ENCODE measurements at places on chromosomes 7 and 10.

GRCh38 chr7:40763319-40764287 is 628.8 kb downstream of the SUGCT start:
- no peak for DNase-seq

DNA sequence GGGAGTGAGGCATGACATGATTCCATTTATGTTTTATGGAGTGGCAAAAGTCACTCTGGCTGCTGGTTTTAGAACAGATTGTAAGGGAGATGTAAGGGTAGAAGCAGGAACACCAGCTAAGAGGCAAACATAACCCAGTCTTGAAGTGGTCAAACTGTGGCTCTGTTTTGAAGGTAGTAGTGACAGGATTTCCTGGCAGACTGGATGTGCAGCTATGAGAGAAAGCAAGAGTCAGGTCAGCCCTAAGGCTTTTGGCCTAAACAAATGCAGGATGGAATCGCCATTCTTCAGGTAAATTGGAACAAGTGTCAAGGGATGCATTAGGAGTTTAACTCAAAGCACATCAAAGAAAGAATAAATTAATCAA is 175.3 kb upstream of the AGR3 start:
- DNase-seq: no peak

- no peak for DNase-seq
Observed at GRCh38 chr10:77032188-77032570, 605.4 kb downstream of the KCNMA1 start.

DNA sequence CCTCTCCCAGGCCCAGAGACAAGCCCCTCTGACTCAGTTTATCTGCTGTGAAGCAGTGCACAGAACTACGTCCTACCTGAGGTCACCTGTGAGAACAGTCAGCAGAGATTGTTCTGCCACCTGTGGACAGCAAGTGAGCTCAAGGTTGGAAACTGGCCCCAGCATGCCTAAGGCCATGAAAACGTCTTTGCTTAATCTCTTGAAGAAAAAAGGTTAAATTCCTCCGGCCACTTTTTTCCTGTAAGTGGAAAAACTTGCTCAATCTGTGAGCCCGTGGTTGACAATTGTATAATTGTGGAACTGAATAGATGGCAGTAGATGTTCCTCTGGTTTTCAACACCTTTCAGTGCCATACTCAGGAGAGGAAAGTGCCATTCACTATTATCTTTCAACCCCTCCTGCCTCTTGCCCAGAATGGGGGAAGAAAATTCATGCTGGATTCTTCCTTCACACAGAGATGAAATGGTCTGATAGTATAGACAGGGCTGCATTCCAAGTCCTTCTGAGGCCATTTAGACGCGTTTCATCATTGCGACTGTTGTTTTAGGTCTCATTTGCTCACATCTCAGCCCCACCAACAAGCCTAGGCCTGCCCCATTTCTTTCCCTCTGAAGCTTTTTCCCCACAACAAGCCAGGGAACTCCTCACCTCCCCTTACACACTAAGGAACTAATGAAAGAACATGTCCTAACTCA is 292.9 kb downstream of the FZD1 start:
- no peak for DNase-seq

- no peak for DNase-seq
Observed at GRCh38 chr10:21041763-21042458, 144.8 kb upstream of the NEBL start.

DNA sequence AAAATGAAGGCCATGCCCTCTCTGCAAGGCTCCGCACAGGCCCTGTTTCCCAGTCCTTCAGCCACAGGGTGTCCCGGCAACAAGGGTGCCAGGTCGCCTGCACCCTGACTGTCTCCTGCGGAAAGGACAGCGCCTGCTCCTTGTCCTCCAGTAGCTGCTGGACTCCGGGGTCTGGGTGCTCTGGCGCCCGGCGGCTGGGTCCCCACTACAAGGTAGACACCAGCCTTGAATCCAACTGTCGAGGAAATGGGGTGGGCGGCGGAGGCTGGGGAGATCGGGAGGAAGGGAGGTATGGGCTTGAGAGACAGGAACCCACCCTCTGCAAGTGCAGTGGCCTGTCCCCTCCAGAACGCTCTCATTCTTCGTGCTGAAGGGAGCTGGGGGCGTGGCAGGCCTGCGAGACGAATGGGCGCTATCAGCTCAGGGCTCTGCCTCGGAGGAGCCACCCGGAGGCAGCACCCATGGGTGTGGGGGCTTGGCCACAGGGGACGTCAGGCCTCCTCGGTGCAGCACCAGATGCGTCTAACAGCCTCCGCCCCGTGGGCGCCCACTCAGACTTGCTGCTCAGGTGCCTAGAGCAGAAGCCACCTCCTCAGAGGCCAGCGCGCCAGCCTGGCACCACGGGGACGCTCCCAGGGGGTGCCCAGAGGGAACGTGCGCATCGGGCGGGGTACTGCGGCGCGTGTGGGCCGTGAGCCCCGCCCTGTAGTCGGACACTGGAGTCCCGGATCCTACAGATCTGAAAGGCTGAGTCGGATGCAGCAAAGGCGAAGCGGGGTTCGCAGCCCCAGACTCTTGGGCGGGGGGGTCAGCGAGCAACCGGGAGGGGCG is 15.6 kb downstream of the ADAM8 start:
- peak; percentile 47 for DNase-seq
